Ovary (tissue), 10 donors: ENCODE measurements at places on chromosomes 13 and 19. TPM values are rescaled to one million over a fixed set of nuclear protein-coding genes. Genes with fewer than 3 reads are reported as not detected.

The SIGLEC8 gene
- total RNA-seq = not detected

GRCh38 chr19:1950640-1951039, 9.7 kb downstream of the CSNK1G2 start:
- no peaks in the 10 kb centered on the region for H3K27me3 ChIP-seq
- no peaks in the 10 kb centered on the region for H3K36me3 ChIP-seq
- H3K4me3 ChIP-seq = no peak overlapping the region
- H3K4me1 ChIP-seq = peaks cover 2% of the 10 kb centered on the region
- no peak for DNase-seq
- no peak overlapping the region for H3K27ac ChIP-seq

The CEACAM3 gene
- total RNA-seq = not detected

- DNase-seq = no peak
- no peak overlapping the region for H3K27ac ChIP-seq
- no peaks in the 10 kb centered on the region for H3K4me1 ChIP-seq
Measured at GRCh38 chr13:99391781-99392469, 84.7 kb upstream of the GPR183 start.

The PNMA8B gene
- total RNA-seq = 3.2 TPM

- no peaks in the 10 kb centered on the region for H3K36me3 ChIP-seq
- DNase-seq = no peak
- no peaks in the 10 kb centered on the region for H3K27me3 ChIP-seq
- H3K4me3 ChIP-seq = no peak overlapping the region
- no peak overlapping the region for H3K27ac ChIP-seq
Measured at GRCh38 chr13:69373747-69374425, 733.7 kb upstream of the ATXN8OS start.

GRCh38 chr13:83086088-83086487, 796.2 kb downstream of the SLITRK1 start:
- no peak for DNase-seq
- no peaks in the 10 kb centered on the region for H3K27me3 ChIP-seq
- no peak overlapping the region for H3K4me3 ChIP-seq

DNA sequence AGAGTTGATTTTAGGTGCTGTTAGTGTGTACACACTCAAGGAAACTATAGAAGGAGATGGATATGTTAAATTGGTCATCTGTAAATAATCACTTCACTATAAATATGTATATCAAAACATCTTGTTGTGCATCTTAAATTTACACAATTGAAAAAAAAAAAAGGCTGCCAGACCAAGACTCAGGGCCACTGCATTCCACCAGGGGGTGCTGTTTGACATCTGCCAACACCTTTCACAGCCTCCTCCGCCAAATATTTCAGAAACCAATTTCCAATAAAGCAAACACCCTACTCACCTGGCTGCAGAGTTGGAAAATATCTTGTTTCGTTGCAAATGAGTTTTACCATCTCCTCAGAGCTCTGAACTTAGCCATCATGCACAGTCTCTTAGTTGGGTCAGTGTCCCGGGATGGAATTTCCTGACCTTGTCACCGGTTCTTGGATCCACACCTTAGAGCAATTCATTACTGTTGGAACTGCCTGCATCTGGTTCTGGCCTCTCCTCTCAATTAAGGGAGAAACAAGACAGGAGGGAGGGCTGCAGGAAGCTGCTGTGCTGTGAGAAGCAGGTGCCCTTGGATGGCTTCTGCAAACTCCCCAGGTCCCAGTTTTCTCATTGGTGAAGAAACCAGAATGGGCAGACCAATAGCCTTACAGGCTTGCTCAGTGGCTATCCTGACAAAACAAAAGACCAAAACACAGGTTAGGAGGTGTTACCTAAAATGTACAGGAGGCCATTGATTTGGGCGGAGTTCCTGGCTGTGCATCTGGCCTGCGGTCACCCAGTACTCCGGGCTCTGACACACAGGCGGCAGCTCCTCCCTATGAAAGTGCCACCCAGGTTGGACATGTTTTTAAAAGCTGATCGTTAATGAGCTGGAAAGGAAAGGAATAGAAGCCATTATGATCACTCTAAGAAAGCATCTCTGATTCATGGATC, 746.6 kb downstream of the UQCRFS1 start:
- H3K27ac ChIP-seq = no peak overlapping the region
- H3K4me1 ChIP-seq = no peaks in the 10 kb centered on the region
- no peak overlapping the region for H3K4me3 ChIP-seq
- no peaks in the 10 kb centered on the region for H3K36me3 ChIP-seq
- H3K27me3 ChIP-seq = no peaks in the 10 kb centered on the region
